HS-5 (cell line): ENCODE measurements at places on chromosomes 4 and X.

DNA sequence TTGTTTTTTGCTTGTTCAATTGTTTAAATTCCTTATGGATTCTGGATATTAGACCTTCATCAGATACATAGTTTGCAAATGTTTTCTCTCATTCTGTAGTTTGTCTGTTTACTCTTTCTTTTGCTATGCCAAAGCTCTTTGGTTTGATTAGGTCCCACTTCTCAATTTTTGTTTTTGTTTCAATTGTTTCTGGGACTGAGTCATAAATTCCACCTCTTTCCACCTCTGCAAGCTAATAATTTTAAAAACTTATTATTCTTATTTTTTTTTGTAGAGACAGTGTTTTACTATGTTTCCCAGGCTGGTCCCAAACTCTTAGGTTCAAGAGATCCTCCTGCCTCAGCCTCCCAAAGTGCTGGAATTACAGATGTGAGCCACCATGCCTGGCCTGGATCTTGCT lies 226.8 kb upstream of the GPRIN3 start:
- no peak for DNase-seq

DNA sequence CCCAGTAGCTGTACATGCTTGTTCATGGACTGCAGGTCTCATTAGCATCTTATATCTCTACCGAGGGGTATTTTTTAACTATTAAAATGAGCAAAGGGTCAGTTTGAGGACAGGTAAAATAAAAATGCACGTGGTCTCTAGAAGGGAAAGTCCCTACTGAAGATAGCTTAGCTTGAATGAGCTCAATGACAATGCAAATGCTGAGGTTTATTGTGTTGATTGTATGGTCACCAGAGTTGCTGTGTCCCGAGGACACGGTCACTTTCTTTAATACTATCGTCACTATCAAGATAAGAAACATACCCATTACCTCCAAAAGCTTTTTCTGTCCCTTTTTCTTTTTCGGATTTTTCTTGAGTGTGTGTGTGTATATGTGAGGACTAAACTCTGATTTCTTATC lies 250.5 kb upstream of the PRKX start:
- DNase-seq, result no peak

- no peak for DNase-seq
Observed at GRCh38 chr4:177099211-177099610, 210.5 kb upstream of the NEIL3 start.

DNA sequence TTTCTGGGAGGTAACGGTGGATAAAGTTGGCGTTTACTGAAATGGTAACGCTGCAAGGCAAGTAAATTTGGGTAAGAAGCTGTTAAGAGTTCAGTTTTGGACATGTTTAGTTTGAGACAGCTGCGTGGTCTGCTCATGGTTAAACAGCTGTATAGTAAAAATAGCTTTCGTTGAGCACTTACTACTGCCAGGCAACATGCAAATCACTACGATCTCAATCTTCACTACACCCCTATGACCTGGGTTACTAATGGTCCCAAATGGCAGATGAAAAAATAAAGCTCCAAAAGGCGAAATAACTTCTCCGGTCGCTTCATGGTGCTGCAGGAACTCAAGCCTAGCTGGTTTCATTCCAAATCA lies 22.2 kb downstream of the FABP2 start:
- DNase-seq, result no peak

- DNase-seq, result no peak
Observed at GRCh38 chrX:130716781-130717413, 186.1 kb downstream of the ENOX2 start.

GRCh38 chrX:47579537-47579936 lies 2.7 kb upstream of the TIMP1 start:
- DNase-seq, result no peak

- no peak for DNase-seq
Observed at GRCh38 chrX:252244-252956, 28.8 kb upstream of the PLCXD1 start.

DNA sequence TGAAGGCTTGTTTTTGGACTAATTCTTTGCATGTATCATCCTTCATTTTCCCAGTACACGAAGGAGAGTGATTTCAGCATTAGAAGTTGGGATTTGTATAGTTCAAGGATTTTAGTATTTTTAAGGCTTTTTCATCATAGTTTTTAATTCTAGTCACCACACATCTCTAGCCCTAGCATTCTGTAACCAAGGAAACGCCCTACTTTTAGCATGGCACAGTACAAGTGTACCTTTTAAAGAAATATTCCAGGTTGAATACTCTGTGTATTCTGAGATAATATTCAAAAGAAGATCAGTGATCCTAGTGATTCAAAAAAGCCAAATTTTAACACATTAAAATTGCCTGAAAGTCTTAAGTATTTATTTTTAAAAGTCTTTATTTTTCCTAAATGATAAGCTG lies 150.5 kb downstream of the RAP1GDS1 start:
- DNase-seq, result no peak

- DNase-seq, result no peak
Observed at GRCh38 chr4:59091146-59092142, 1981.3 kb upstream of the IGFBP7 start.

DNA sequence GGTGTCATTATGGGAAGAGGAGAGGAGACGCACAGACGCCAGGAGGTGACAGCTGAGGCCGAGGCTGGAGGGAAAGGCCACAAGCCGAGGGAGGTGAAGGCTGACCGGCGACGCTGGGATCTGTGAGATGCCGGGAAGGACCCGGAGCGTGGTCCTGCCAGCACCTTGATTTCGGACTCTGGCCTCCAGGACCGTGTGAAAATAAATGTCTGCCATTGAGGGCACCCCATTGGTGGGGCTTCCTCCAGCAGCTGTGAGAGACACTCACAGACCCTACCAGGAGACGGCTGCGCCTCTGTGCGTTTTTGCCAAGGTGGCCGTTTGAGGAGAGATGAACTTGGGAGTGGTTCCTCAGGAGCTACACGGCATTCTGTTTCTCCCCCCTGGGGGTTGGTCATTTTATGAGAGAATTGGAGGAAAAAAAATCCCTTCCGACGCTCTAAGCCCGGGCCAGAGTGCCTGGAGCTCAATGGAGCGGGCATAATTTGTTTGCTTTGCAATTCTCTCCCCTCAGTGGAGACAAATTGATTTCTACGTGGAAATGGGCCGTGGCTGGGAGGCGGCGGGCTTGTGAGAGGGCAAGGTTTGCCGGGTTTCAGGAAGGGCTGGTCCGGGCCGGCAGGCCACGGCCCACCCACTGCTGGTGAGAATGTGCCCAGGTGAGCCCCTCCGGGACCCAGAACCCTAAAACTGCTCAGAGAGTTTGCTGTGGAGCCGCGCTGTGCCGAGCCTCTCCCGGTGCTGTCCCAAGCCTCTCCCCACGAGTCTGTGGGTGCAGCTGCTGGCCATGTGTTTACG lies 53.9 kb downstream of the CPZ start:
- DNase-seq, result no peak

DNA sequence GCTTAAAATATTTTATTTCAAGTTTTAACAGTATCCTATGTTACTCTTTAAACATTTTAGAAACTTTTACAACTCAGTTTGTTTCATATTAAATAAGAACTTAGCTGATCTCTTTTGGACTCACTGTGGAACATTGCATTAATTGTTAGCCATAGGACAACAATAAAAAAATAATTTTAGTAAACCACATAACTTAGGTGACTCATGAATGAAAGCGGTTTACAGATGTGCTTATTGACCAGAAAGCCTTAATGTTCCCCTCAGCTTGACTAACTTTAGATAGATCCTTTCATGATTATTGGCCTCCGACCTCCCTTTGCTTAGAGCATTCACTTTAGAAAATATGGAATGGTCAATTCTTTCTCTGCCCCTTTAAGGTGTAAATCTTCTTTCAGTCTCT lies 783.5 kb upstream of the MAGEB2 start:
- DNase-seq, result no peak

- no peak for DNase-seq
Observed at GRCh38 chr4:18945464-18945863, 923.9 kb upstream of the LCORL start.

DNA sequence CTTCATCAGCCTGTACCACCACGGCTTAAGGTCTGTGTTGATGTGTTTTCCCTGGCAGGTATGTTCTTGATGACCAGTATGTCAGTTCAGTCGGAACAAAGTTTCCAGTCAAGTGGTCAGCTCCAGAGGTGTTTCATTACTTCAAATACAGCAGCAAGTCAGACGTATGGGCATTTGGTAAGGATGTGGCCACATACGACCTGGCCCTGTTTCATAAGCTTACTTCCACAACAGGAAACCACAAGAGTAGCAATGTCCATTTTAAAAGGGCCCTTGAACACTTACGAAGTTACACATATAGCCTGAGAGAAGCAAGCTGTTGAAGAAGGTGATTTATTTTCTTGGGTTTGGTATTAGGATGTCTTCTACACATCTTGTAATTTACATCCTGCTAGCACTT lies 46.1 kb downstream of the BMX start:
- DNase-seq, result no peak

- no peak for DNase-seq
Observed at GRCh38 chrX:142249721-142250120, 44.6 kb upstream of the MAGEC2 start.

GRCh38 chr4:1192493-1193205 lies 20.3 kb upstream of the SPON2 start:
- no peak for DNase-seq

DNA sequence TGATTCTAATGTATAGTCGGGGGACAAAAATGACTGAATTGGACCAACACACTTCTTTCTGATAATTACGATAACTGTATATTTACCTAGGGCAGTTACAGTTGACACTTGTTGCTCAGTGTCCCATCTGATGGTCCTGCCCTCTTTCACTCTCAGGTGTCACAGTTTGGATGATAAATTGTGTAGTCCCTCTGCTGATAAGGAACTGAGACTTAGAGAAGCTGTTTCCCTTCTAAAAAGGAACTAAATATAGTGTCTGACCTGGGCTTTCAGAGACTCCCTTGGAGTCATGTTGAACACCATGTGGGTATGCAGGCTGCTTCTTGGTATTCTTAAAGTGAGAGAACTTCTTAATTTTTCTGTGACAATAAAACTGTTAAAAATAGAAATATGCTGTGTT lies 23.7 kb upstream of the PNPLA4 start:
- DNase-seq, result no peak

DNA sequence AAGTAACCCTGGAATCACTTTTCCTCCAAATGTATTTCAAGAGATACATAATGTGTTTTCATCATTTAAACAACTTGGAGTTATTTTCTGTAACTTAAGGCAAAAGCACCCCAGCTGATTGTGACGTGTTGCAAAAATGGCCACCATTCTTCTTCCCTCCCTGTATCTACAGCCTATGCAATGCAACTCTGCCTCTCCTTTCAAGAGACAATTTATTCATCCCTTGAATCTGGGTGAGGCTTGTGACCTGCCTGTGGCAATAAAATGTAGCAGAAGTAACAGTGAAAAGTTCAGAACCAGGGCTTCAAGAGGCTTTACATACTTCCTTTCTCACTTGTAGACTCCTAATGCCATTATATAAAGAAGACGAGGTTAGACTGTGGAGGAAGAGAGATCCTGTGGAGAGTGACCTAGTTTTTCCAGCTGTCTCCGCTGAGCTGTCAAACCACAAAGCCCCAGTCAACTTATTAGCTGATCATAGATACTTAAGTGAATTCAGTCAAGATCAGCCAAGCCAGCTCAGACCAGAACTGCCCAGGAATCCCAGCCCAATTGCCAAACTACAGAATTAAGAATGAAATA lies 81.0 kb upstream of the KLF3 start:
- DNase-seq, result no peak

DNA sequence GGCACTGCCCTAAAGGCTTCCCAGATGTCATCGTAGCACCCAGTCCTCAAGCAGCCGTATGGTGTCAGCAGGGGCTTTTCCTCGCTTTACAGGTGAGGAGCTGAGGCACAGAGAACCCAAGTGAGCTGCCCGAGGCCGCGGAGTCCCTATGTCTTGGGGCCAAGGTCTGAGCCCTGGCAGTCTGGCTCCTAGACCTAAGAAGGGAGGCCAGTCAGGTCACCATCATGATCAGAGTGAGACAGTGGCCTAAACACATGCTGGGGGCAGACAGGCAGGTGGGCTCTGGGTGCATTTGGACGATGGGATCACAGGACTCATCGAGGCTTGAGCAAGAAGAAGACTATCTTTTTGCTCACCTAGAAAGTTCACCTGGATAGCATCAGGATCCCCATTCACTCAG lies 94.9 kb downstream of the WFS1 start:
- DNase-seq, result no peak

DNA sequence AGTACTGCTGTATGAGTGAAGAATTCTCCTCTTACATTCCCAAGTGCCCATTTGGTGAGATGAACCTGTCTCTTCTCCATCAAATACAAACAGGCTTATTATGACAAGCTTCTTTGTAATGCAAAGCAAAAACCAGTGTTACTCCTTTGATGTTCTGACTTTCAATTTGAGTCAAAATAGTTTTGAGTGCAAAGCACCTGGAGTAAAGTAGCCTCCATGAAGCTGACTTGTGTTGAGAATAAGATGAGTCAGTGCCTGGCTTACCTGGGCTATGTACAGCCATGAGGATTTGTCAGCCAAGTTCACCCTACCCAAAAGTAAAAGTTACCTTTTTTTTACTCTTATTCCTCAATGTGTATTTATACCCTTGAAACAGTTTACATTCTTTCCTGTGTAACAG lies 132.5 kb upstream of the FMR1 start:
- DNase-seq, result no peak

- DNase-seq, result no peak
Observed at GRCh38 chrX:107716118-107716684, 59.4 kb downstream of the TSC22D3 start.

- DNase-seq, result no peak
Observed at GRCh38 chr4:189046642-189047041, 894.0 kb upstream of the FRG1 start.

DNA sequence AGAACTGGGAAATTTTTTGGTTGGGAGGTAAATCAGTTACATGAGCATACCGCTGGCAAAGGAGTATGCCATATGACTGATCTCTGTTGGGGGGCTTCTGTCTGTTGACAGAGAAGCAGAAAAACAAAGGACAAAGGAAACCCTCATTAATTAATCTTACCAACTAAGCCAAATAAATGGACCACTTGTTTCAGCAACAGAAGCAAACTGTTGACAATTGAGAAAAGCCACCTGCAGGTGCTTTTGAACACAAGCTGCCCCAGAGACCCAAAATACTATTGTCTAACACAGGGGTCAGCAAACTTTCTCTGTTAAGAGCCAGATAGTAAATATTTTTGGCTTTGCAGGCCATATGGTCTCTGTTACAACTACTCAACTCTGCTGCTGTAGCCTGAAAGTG lies 7.0 kb upstream of the FRYL start:
- DNase-seq, result no peak
